Fibroblast of skin of right quadriceps (primary cell): ENCODE measurements at places on chromosomes 3 and 15.

GRCh38 chr15:36666228-36666905 lies 86.9 kb downstream of the CDIN1 start:
- no peak for DNase-seq

GRCh38 chr3:177838766-177839350 lies 641.6 kb upstream of the TBL1XR1 start:
- no peak for DNase-seq

GRCh38 chr15:51193526-51193925 lies 98.8 kb upstream of the TNFAIP8L3 start:
- peak; percentile 64 for DNase-seq

DNA sequence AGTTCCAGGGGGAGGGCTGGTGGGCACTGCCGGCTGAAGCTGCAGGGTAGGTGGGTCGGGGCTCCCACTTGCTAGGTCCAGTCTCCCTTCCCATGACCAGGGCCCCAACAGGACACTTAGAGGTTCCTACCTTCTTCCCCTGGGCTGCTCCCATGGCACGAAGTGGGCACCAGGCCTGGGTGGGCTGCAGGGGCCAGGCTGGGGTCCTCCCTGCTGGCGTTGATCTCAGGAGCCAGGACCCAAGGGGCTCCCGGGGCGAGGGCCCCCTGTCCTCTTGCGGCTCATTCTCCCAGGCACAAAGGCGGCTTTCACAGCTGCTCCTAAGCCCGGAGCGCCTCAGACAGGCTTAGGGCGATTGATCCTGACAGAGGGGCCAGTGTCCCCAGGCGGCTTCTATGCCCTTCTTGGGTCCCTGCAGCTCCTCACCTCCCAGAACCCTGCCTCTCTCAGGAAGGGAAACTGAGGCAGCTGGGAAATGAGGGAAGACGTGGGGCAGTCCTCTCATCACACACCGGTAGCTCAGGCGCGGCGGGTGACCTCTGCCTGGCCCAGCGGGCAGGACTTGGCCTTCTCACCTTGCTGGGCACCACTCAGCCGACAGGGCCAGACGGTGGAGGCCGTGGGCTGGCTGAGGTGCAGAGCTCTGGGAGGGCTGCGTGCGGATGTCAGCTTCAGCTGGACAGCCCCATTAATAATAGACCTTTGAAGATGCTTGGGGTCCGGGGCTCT lies 39.6 kb downstream of the FAM3D start:
- no peak for DNase-seq

- DNase-seq = peak; percentile 10
Measured at GRCh38 chr15:35867356-35867755, 321.4 kb upstream of the DPH6 start.

GRCh38 chr15:92092289-92093105 lies 239.0 kb downstream of the SLCO3A1 start:
- no peak for DNase-seq
